Ascending aorta (tissue), 2 donors: ENCODE measurements at places on chromosomes 16 and 17. TPM values are rescaled to one million over a fixed set of nuclear protein-coding genes. Genes with fewer than 3 reads are reported as not detected.

The CCL15 gene
- not detected for total RNA-seq

The FBXO39 gene
- not detected for total RNA-seq

The ALDOC gene
- 24.8 TPM for total RNA-seq

The KCNG4 gene
- not detected for total RNA-seq

The LSM12 gene
- 12.5 TPM for total RNA-seq

The AIPL1 gene
- total RNA-seq = not detected

The KRTAP17-1 gene
- total RNA-seq = not detected

The ITGA2B gene
- total RNA-seq = not detected

The TNP2 gene
- not detected for total RNA-seq

The ATP2A1 gene
- not detected for total RNA-seq

The KRTAP2-3 gene
- not detected for total RNA-seq

The COQ7 gene
- 3.1 TPM for total RNA-seq

The KRT9 gene
- not detected for total RNA-seq

The ATXN7L3 gene
- 62.8 TPM for total RNA-seq

The LAT gene
- 53.4 TPM for total RNA-seq

The EIF3CL gene
- total RNA-seq = 200 TPM

The HOXB6 gene
- total RNA-seq = 5.1 TPM

The CD300E gene
- 0.21 TPM for total RNA-seq

The CHST6 gene
- total RNA-seq = 4.4 TPM

The KRTAP1-1 gene
- not detected for total RNA-seq
